CD4-positive, alpha-beta T cell treated with Interleukin-4 for 4 hours (primary cell): ENCODE measurements at places on chromosomes 2 and 18.

GRCh38 chr2:66688951-66689350 lies 254.0 kb downstream of the MEIS1 start:
- no peak for DNase-seq

DNA sequence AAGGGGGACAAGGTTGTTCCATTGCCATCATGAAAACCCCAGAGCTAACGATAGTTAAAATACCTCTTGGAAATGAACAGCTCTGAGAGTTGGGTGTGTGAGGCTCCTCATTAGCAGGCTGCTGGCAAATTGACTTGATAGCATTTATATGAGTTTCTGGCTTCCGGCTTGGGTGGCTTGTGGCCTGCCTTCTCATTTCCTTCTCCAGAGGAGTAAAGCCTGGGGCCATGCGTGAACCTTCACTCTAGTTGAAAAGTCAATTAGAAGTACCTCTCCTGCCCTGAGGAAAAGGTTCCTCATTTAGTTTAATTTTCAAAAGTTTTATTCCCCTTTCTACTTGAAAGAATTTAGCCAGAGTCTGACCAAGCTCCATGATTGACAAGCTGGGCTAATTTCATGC lies 67.1 kb downstream of the MGAT5 start:
- DNase-seq: peak; percentile 50

DNA sequence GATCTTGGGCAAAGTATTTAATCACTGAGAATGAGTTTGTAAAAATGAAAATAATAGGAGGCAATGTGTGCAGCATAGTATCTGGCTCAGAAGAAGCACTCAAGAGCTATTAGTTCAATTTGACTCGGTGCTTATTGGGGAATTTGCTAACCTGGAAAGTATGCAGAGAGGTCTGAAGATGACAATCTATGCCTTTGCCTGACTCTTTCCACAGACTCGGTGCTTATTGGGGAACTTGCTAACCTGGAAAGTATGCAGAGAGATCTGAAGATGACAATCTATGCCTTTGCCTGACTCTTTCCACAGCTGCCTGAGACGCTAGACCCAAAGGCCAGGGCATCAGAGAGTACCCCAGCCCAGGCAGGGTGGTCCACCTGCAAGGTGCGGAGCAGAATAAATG lies 12.2 kb upstream of the SH3BP4 start:
- DNase-seq: no peak

DNA sequence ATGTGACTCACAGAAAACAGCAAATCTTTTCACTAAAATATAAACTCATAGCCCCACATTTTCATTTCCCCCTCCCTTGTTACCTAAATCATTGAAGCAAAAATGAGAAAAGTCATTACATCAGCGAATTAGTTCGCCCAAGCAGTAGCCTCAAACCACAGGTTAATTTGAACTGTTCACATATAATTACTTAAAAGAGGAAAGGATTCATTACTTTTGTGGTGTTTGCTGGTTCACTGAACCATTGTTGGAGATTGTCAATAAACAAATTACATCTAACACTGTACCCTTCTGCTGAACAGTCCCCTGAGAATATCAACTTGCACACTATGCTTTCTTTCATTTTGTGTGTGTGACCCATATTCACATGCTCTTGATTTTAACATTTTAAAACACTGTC lies 238.7 kb downstream of the ERBB4 start:
- DNase-seq: no peak

GRCh38 chr2:134715932-134716643 lies 2.7 kb downstream of the TMEM163 start:
- no peak for DNase-seq

GRCh38 chr2:21231985-21232384 lies 108.2 kb downstream of the TDRD15 start:
- DNase-seq: no peak

DNA sequence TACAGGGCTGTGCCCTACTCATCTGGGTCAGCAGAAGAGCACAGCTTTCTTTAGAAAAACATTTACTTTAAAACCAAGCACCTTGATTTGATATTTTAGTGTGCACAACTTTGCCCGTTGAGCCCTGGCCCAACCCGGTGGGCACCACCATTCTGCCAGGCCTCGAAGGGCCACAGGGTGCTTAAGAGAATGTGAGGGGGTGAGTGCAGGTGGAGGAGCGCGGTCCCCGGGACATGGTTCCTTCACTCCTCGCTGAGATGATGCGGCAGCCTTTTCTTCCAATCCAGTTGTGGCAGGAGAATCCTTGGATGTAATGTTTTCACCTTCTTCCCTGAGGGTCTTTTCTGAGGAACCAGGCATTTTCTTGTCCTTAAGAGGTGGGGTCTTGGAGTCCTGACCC lies 119.0 kb downstream of the RPIA start:
- no peak for DNase-seq

DNA sequence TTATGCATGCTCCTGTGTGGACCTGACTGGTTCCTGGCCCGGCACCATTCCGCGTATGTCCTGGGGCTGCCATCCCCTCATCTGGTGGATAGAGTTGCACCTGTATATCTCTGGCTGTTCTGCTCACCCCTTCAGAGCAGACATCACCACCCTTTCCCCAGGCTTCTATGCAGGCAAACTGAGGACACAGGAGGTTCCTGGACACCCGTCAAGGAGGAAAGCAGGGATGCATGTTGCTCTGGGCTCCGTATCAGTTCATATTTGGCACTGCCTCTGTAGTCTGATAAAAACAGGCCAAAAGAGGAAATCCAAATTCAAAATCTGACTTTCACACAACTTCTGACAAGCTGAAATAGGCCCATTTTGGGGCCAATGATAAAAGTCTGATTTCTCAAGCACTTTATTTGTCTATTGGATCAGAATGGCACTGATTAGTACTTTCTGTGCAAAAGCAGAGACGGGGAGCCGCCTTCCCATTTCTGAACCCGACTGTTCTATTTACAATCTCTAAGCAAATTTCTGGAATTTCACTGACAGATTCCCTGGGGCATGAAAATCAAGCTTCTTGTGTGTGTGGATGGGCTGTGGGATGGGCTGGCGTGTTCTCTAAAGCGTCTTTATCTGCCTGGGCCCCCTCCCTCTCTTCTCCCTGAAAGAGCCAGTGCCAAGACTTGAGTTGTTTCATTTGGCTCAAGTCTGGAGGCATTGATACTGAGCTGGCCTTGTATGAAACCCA lies 96.9 kb downstream of the SETBP1 start:
- DNase-seq: no peak

GRCh38 chr2:16285813-16286510 lies 345.6 kb downstream of the MYCN start:
- DNase-seq: no peak

GRCh38 chr2:39464864-39465263 lies 27.8 kb upstream of the MAP4K3 start:
- no peak for DNase-seq

GRCh38 chr2:6968319-6969100 lies 51.3 kb downstream of the RNF144A start:
- DNase-seq: no peak

GRCh38 chr2:64646007-64646880 lies 7.5 kb downstream of the SERTAD2 start:
- peak; percentile 80 for DNase-seq

GRCh38 chr2:239227661-239228371 lies 173.0 kb downstream of the HDAC4 start:
- no peak for DNase-seq

DNA sequence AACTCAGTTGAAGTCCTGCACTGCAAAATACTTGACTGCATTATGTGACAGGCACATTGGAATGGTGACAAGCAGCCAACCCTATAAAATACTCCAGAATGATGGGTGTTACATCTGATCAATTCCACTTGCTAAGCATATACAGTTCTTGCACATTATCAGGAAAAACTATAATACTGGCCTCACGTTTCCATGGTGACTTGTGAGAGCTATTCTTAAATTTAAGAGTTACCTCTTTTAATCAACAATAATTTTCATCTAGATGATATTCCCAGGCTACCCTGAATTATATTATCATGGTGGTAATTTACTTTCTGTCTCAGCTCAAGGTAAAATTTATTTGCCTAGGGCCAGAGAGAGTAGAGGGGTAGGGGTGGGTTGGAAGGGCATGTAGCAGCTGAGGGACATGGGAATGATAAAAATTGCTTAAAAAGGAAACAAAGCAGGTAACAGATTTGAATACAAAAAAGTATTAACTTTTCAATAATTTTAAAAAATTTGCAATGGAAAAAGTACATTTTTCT lies 132.3 kb upstream of the PGAP1 start:
- DNase-seq: no peak

GRCh38 chr2:37323781-37324535 lies 675 bp downstream of the PRKD3 start:
- DNase-seq: peak; percentile 46

- DNase-seq: no peak
These were observed 1.3 kb downstream of the LAMA3 start for GRCh38 chr18:23690505-23691068.

- no peak for DNase-seq
These were observed 66.0 kb downstream of the DIS3L2 start for GRCh38 chr2:232027530-232027929.
